ENCODE measurements at places on chromosomes 13 and 19.

DNA sequence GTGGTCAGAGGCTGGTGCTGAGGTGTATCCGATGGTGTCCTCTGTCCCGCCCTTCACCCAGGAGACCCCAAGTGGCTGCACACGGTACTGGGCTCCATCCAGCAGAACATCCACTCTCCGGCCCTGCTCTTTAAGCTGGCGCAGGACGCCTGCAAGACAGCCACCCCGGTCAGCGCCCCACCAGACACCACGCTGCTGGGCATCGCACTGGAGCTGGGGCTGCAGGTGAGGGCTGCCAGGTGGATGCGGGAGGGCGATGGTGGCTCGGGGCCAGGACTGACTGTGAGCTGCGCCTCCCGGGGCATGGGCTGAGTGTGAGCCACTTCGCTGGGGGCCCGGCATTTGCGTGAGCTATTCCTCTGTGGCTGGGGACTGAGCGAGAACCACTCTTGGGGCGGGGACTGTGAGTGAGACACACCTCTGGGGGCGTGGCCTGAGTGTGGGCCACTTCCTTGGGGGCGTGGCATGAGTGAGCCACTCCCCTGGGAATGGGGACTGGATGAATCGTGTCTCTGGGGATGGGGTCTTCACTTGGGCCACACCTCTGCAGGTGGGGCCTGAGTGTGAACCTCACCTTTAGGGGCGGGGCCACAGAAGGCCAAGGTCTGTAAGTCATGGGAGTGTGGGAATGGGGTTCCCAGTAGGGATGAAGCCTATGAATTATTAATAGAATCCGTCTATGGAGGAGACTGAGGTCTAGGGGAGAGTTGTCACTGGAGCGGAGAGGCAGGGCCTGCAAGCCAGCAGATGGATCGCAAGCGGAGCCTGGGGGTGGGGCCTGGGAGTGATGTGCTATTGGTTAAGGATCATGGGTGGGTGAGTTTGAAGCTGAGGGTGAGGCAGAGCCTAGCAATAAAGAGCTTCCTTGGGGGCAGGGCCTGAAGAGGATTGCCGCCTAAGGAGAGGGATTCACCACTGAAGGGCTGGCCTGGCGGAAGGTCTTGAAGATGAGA, 30.5 kb downstream of the ZSWIM4 start:
- DNase-seq, result no peak

GRCh38 chr13:113625965-113626721, 31.9 kb downstream of the ATP4B start:
- no peak for DNase-seq

- DNase-seq, result no peak
Observed at GRCh38 chr19:48405850-48406249, 12.4 kb downstream of the GRIN2D start.

GRCh38 chr13:24574847-24575246, 62.3 kb upstream of the PARP4 start:
- DNase-seq, result no peak

DNA sequence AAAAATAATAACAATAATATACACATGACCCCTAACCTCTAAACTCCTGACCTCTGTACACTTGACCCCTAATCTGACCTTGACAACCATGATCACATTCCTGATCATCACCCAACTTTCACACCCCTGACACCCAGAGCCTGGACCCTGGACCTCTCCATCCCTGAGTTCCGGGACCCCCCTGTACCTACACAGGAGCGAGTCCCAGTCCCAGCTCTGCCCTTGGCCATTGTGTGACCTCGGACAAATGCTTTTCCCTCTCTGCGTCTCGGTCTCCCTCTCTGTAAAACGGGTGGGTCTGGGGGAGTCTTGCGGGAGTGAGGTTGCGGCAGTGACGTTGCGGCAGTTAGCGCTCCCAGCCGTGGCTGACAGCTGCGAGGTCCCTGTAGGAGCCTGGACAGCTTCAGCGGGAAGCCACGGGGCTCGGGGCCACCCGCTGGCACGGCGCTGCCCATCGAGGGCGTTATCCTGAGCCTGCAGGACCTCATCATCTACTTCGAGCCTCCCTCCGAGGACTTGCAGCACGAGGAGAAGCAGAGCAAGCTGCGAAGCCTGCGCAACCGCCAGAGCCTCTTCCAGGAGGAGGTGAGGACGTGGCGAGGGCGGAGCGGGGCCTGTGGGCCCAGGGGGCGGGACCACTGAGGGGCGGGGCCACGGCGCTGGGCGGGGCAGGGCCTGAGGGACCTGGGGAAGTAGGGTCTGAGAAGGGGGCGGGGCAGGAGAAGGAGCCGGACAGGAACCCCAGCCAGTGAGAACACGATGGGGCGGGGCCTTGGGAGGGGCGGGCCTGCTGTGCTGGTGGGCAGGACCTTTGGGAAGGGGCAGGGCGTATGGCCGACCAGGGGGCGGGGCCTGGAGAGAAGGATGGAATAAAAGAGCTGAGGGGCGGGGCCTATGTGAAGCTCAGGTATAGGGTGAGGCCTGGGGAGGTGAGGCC, 19.2 kb downstream of the RYR1 start:
- DNase-seq, result no peak

GRCh38 chr19:45331411-45331810, 8.7 kb upstream of the CKM start:
- DNase-seq, result no peak

GRCh38 chr19:49680421-49681351, 3.6 kb downstream of the PRMT1 start:
- DNase-seq, result peak; percentile 90

- DNase-seq, result peak; percentile 85
Observed at GRCh38 chr13:69857183-69857821, 250.3 kb upstream of the ATXN8OS start.

GRCh38 chr19:35223084-35223790, 5.3 kb downstream of the FAM187B start:
- no peak for DNase-seq

- no peak for DNase-seq
Observed at GRCh38 chr13:66036636-66037035, 1193.5 kb downstream of the PCDH9 start.

GRCh38 chr13:43126420-43126819, 103.0 kb downstream of the DNAJC15 start:
- no peak for DNase-seq

- no peak for DNase-seq
Observed at GRCh38 chr19:15263361-15263985, 31.2 kb upstream of the EPHX3 start.

GRCh38 chr19:47352095-47352494, 3.0 kb downstream of the DHX34 start:
- no peak for DNase-seq

DNA sequence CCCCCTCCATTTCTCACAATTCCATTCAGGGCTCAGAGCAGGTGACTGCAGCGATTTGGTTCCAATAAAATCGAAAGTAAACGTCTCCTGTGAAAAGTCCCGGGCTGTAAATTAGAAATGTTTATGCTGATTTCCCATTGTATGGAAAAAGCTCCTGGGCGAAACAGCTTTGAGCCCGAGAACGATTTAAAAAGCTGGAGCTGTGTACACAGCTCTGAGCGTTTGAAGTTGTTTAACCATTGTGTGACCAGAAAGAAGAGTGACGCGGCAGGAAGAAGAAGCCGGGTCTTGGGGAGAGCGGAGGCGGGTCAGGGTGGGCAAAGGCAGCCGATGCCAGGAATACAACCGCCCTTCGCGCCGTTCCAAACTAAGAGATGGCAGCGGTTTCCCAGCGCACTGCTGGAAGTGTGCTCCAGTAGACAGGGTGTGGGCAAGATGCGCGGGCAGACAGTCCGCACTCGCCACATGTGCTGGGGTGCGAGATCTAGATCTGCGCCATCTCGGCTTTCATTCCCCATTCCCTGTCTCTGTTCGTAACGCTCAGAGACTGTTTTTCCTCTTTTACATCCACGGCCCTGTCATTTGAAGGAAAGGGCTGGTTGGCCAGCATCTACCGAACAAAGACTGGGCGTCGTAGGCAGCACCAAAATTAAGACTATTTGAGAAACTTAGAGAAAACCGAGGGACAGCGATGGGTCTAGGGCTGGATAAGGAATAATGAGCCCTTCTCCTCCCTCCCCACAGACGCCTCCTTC, 960 bp upstream of the GSX1 start:
- DNase-seq, result no peak

DNA sequence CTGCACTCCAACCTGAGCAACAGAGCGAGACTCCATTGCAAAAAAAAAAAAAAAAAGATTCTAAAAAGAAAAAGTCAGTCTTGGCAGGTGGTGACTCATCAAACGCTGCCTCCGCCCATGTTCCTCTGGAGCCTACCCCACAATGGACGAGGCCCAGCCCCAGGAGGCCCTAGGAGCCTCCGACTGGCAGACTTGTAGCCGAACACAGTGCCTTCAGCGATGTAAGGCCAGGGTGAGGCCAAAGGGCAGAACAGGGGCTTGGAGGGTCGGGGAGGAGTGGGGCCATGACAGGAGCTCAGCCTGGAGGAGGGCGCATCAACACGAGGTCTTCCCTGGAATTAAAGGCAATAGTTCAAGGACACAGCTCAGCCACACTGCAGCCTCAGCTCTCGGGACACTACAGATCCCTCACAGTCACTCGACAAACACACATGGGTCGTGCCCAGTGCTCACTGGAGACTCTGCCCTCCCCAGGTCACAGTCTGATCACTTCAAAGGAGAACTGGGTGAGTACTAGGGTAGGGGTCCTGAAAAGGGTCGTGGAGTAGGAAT, 5.1 kb downstream of the USE1 start:
- DNase-seq, result no peak

- DNase-seq, result no peak
Observed at GRCh38 chr19:45863840-45864628, at the start of gene FOXA3. TSS of gene FOXA3 (plus strand) at chr19:45864326. CDS start at chr19:45864457, 131 bp downstream.

DNA sequence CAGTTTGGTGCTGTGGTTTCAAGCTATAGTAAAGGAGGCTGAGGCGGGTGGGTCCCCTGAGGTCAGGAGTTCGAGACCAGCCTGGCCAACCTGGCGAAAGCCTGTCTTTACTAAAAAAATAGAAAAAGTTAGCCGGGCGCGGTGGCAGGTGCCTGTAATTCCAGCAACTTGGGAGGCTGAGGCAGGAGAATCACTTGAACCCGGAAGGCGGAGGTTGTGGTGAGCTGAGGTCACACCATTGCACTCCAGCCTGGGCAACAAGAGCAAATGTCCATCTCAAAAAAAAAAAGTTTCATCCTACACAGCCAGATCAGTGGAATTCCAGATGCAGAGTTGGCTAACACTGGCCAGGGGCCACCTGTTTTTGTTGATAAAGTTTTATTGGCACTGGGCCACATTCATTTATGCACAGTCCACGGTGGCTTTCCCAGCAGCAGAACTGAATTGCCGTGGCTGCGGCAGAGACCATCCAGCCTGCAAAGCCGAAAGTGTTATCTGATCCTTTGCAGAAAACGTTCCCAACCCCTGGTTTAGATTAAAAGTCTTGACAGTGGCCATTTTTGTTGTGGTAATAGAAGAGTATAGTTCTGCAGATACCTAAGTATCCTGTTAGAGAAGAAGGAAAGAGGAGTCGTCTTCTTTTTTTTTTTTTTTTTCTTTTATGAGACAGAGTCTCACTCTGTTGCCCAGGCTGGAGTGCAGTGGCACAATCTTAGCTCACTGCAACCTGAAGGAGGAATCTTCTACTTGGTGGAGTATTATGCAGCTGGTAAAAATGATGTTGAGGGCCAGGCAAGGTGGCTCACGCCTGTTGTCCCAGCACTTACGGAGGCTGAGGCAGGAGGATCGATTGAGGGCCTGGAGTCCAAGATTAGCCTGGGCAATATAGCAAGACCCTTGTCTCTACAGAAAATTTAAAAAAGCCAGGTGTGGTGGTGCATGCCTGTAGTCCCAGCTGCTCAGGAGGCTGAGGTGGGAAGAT, 8.7 kb downstream of the NCLN start:
- DNase-seq, result no peak

GRCh38 chr19:48501494-48502349, 9.9 kb downstream of the LMTK3 start:
- peak; percentile 99 for DNase-seq

DNA sequence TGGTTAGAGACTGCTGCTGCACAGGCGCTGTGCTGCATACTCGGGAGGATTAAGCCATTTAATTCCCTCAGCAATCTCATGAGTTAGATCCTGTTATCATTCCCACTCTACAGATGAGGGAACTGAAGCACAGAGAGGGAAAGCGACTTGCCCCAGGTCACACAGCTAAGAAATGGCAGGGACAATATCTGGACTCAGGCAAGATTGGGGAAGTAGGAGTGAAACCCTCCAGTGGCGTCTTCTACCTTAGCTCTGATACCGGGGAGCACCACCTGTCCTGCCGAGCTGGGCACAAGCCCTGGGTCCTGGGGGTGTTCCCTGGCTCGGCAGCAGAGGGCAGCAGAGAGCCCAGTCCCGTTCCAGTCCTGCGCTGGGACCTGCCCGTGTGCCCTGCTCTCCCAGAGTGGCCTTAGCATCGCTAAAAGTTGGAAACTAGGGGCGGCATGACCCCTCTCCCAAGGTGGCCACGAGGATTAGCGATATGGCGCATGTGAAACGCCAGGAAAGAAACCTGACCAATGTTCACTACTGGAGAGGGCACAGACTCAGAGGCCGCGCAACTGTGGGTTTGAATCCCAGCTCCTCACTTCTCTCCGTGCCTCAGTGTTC, 20.5 kb downstream of the CYTH2 start:
- DNase-seq, result peak; percentile 57

DNA sequence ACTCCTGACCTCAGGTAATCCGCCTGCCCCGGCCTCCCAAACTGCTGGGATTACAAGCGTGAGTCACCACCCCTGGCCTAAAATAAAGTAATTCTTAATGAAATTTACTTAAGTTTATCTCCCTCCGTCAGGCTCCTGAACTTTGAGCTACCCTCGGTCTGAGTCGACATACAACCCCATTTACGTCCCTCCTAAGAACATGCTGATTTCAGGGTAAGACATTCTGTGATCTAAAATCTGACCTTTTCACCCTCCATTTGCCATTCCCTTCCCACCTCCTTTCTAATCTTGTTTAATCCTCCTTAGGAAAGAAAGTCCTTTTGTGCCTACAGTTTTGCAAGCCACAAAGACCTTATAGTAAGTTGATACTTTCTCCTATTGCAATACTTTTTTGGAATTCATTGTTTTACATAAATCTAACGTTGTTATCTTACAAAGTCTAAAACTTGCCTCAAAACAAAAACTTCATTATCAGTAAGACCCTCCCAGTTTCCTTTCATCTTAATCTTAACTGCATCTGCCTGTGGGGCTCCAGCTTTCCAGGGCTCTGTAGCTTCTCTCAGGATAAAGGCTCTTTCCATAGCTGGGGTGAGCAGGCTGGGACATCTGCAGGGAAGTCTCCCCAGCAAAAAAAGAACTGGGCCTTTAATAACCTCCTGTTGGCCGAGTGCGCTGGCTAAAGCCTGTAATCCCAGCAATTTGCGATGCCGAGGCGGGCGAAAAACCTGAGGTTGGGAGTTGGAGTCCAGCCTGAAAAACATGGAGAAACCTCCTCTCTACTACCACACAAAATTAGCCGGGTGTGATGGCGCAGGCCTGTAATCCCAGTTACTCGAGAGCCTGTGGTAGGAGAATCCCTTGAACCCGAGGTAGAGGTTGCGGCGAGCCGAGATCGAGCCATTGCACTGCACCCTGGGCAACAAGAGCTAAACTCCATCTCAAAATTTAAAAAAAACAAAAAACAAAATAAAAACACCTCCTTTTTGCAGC, 143.1 kb downstream of the ZNF737 start:
- DNase-seq, result no peak
